ENCODE measurements at places on chromosomes 5 and 9. TPM values are rescaled to one million over a fixed set of nuclear protein-coding genes. Genes with fewer than 3 reads are reported as not detected.

Gene MAT2B
- 84.4 TPM for total RNA-seq

Gene PLPPR1
- total RNA-seq = 0.98 TPM

Gene TIFAB
- total RNA-seq = 0.13 TPM

Gene RNF180
- 23.0 TPM for total RNA-seq

Gene AQP3
- total RNA-seq = 135 TPM

Gene DRD1
- 0.25 TPM for total RNA-seq

Gene NR2F1
- total RNA-seq = 49.5 TPM

Gene IL13
- total RNA-seq = not detected

Gene SLCO6A1
- total RNA-seq = not detected

Gene TEX48
- total RNA-seq = not detected

Gene RANBP6
- 19.5 TPM for total RNA-seq

Gene GGTA1
- total RNA-seq = 11.0 TPM

Gene FOXD4L5
- total RNA-seq = 0.09 TPM

Gene LCN6
- 16.0 TPM for total RNA-seq

Gene CARD9
- 7.0 TPM for total RNA-seq

Gene HNRNPA0
- total RNA-seq = 28.3 TPM

Gene HAVCR2
- total RNA-seq = 14.6 TPM

Gene IFNA21
- not detected for total RNA-seq

Gene CENPH
- 3.1 TPM for total RNA-seq

All from kidney (tissue), 22 donors.